Gastroesophageal sphincter (tissue), 4 donors: ENCODE measurements at places on chromosomes 2 and 18.

- ATAC-seq, result no peak
These were observed 21.7 kb upstream of the CTAGE1 start for GRCh38 chr18:22439447-22439846.

DNA sequence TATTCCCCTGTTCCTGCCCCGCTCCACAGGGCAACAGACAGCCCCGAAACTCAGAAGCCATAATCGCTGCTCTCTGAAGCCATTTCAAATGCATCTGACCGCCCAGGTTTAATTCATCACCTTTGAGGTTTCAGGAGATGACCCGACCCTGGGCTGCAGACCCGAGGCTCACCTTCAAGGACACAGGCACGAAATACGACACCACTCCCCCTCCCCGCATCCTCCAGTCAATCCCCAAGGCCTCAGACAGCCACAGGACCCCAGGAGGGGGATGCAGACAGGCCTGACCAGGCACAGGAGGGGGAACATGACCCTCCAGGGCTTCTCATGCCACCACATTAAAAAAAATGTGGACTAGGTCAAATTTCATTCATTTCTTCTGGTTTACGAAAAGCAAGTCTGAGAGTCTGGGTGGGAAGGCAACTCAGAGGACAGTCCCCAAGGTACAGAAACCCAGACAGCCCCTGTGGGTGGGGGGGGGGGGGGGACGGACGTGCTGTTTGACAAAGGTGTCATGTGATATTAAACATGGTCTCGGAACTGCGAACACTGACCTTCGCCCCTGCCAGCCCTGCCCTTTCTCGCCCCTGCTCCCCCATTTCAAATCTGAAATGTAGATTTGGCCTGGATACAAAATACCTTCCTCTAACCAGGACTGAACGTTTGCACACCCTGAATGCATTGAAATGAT, 142.9 kb downstream of the BCL11A start:
- ATAC-seq, result no peak

DNA sequence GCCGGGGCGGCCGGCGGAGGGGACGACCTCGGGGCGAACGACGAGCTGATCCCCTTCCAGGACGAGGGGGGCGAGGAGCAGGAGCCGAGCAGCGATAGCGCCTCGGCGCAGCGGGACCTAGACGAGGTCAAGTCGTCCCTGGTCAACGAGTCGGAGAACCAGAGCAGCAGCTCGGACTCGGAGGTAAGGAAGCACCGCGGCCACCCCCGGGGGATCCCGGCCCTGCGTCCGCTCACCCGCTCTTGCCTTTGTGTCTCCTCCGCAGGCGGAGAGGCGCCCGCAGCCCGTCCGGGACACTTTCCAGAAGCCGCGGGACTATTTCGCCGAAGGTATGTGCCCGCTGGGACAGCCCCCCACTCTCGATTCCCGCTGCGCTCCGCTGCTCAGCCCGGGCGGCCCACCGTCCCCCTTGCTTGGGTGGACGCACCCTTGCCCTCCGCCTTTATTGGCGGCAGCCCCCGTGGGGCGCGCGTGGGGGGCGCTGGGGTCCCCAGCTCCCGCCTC, 611 bp downstream of the TCF7L1 start:
- peak; percentile 11 for ATAC-seq

- ATAC-seq, result no peak
These were observed 800 bp upstream of the RALB start for GRCh38 chr2:120251880-120252224.

- ATAC-seq, result no peak
These were observed 479.1 kb downstream of the SPAG16 start for GRCh38 chr2:213763354-213763753.

GRCh38 chr2:159084384-159085370, 116.2 kb downstream of the TANC1 start:
- ATAC-seq, result no peak

DNA sequence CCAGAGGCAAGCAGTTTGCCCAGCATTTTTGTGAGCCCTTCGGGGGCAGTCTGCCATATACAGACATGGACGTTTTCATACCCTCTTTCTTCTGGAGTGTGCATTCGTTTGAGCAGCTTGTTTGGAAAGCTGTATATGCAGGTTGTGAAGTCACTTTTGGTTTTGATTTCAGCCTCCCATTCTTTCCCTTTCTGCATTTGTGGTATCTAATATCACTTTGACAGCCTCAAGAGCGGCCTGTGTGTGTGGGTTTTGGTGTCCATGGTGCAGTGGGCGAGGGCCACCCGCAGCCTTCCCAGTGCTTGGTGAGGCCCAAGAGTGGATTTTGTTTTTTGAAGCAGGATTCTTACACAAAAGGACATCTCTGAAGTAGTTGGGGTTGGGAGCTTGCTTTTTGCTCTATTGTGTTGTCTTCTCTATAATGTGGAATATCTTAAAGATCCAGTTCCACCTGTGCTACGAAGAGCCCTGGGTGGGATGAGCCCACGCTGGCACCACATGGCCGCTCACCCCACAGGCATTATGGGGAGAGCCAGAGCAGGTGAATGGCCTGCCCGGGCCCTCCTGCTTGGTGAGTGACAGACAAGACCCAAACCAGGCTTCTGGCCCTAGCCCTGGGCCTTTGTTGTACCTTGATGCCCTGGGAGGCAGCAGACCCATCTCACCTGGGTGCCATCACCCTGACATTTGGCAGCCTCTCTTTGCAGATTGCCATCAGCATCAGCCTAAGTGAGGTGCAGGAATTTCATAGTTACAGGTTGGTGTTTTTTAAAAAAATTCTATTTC, 29.5 kb downstream of the INPP4A start:
- ATAC-seq, result no peak

GRCh38 chr2:52594026-52594425, 1173.6 kb upstream of the CHAC2 start:
- no peak for ATAC-seq

DNA sequence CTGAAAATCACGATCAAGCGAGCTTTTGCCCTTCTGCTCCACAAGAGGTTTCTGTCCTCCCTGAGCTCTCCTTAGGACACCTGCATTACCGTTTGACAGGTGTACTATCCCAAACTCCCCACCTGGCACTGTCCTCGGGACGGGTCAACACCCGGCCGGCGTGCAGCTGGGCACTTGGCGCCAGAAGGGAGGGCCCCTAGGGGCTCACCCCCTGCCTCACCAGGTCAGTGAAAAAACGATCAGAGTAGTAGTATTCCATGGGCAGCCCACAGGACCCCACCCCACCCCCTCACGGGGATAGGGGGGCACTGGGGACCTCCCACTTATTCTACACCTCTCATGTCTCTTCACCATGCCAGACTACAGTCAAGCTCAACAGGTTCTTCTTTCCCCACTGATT, 117.6 kb upstream of the ANKRD30BL start:
- ATAC-seq, result no peak

DNA sequence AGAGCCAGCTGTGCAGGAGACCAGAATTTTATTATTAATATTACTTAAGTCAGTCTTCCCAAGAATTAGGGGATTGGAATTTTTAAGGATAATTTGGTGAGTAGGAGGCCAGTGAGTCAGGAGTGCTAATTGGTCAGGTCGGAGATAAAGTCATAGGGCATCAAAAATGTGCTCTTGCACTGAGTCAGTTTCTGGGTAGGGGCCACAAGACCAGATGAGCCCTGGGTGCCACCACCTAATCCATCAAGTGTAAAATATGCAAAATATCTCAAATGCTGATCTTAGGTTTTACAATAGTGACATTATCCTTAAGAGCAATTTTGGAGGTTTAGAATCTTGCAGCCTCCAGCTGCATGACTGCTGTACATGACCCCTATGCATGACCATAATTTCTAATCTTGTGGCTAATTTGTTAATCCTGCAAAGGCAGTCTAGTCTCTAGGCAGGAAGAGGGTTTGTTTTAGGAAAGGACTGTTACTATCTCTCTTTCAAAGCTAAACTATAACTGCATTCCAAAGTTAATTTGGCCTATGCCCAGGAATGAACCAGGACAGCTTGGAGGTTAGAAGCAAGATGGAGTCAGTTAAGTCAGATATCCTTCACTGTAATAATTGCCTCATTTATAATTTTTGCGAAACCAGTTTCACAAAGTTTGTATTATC, 215.9 kb downstream of the RNF152 start:
- no peak for ATAC-seq

DNA sequence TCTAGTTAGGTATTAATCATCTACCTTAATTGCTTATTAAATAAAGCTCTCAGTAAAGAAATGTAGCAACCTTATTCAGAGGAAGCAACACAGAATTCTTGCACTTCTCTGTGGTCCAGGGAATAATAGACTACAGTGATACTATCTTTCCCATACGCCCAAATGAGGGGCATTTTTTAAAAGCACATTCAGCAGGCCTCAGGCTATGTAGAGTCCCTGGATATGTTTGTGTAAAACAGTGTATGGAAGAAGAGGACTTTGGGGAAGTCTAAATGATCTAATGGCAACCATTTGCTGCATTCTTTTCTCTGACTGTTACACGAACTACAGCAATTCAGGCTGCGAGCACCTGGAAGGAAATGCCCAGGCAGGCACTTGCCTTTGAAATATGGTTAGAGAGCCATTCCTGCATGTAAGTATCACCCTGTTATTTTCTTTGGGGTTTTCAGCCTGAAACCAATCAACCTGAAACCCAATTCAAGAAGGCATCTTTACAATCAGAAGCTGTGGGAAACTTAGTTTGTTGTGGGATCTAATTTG, 1814.7 kb upstream of the CELF4 start:
- no peak for ATAC-seq

DNA sequence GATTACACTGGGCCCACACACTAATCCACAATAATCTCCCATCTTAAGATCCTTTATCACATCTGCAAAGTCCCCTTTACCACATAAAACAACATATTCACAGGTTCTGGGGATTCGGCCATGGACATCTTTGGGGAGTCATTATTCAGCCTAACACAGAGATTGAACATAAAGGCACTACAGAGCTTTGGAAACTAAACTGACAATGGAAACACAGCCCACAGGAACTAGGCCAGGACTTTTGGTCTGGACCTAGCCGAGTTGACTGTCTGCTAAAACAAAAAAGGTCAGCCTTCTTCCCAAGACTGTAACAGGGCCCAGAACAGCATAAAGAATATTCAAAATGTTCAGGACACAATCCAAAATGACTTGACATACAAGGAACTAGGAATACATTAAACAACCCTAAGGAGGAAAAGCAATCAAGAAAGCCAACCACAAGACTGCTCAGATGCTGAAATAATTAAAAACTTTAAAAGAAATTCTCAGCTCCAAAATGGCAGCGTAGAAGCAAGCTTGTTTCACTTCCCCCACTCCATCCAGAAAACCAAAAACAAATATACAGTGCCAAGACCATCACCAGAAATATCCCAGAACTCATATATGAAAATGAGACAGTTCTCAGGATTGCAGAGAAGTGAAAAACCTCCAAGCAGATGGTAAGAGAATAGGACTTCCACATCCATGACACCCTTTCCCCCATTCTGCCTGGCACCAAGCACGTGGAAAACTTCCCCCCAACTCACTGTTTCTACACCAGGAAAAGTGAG, 207.8 kb downstream of the ATAD2B start:
- no peak for ATAC-seq

- no peak for ATAC-seq
These were observed 58.5 kb downstream of the CABYR start for GRCh38 chr18:24197412-24197811.

DNA sequence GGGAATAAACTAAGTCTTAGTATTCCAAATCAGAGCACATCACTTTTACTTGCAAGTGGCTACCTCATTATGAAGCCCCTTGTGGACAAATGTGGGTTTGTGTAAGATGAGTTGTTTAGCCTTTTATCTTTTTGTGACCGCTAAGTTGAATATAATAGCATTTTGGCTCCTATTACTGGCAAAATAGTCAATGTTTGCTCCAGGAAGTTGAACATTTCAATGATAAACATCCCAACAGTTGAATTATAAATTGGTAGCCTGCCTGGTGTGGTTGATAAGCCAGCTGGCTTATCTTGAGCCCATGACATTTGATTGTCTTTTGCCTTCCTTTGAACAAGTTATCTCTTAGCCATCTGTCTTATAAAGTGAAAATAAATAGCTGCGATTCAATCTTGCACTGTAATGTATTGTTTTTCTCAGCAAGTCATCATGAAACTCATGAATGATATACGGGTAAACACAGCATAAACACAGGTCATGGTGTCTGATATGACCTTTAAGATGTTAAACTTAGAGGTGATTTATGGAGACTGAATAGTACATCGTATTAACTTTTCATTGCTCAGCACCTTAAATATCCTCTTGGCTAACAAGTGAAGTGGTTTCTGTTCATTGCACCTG, 338.4 kb downstream of the SOCS6 start:
- no peak for ATAC-seq

DNA sequence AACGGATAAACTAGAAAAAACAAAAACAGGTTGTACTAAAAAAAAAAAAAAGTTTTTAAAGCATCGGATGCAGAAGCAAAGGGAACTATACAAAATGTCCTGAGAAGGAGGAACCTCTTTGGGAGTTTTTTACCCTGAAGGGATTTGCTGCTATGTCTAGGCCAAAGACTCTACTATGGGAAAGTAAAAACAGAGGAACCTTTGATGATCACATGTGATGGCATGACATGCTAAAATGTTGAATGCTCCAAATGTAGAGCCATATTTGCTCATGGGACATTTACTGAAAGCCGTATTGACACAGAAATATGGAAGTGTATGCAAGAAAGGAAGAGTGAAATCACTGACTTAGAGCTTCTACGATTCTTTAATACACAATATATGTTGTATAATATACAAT, 992.0 kb upstream of the ZEB2 start:
- ATAC-seq, result no peak

DNA sequence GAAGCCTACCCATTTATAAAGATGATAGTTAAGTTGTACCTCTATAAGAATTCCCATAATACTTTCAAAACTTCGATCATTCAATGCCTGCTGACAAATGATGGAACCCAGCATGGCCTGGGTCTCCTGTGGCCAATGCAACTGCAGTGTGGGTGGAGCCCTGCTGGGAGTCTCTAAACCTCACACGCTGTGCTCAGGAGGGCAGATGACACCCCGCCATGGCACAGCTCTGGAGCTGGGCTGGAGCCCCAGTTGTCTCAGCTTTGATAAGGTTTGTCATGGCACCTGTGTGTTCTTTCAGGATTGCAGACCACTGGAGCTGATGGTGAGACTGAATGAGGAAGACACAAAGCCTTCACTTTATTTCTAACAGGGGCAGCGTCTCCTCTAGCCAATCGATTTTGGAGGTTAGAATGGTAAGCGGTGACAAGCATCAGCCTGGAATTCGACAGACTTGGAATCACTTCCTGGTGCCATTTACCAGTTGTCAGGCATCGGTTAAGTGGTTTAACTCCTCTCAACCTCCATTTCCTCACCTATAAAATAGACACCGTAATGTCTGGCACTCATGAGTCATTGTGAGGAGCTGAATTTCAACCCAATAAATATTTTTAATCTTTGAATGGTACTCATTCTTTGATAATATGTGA, 383.6 kb upstream of the SALL3 start:
- ATAC-seq, result no peak
